Stimulated activated CD4-positive, alpha-beta T cell treated with anti-CD3 and anti-CD28 coated beads, Interleukin-1b, Interleukin-23, amount 100 ng/mL, for 1 hour (primary cell): ENCODE measurements at places on chromosomes 3 and 15.

- no peak for DNase-seq
Observed at GRCh38 chr15:70829371-70830166, 24.4 kb downstream of the LARP6 start.

DNA sequence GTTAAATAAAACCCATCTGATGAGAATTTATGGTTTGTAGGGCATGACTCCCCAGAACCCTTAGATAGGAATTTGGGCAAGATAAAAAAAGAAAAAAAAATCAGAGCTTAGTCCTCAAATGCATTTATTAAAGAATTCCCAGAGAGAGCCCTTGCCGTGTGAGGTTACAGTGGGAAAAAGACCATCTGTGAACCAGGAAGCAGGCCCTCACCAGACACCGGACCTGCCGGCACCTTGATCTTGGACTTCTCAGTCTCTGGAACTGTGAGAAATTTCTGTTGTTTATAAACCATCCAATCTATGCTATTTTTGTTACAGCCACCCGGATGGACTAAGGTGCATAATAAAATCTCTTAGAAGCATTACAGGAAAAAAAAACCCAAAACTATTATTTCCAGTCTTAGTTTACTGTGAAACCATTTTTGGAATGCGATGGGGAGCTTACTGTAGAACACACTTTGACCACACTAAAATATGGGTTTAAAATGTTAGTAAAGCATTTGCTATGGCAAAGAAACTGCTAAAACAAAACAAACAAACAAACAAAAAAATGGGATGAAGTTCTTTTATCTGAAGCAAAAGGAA lies 72.2 kb downstream of the LEKR1 start:
- DNase-seq: no peak

- DNase-seq: no peak
Observed at GRCh38 chr3:183526838-183527427, 28.6 kb downstream of the KLHL6 start.

DNA sequence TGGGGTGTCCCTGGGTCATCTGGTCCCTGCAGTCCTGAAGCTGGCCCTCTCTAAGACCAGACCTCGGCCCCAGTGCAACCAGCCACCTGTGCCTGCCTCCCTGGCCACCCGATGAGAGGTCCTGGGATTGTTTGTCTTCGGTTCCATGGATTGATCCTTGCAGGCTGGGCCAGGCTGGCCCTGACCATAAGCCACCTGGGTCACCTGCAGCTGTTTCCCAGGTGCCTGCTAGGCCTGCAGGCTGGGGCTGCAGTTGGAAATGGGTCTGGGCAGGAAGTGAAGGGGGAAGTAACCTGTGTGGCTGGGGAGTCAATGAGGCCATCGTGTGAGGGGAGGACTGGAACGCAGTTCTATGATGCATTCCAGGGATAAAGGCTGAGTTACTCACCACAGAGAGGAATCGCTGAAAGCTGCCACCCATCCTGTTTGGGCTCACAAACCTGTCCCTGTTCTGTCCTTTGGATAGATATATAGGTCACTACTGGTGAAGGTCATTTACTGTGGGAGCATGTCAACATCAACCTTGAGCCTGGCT lies 30.9 kb upstream of the VPS8 start:
- DNase-seq: no peak

- DNase-seq: no peak
Observed at GRCh38 chr3:101203411-101203810, 117.0 kb downstream of the IMPG2 start.

DNA sequence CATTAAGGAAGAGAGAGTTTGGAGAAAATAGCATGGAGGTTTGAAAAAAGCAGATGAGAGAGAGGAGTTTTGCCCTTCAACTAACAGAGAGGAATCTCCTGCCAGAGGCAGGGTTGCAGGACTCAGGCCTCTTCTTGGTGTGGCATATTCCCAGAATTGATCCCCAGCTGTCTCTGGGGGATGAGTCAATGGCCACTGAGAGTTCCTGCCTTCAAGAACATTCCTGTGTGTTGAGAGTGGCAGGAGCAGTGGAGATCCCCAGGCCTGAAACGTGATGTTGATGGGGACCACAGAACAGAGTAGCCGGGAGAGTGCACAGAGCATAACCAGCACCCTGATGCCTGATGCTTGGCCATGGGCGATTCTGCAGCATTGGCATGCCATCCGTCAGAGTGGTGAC lies 348.4 kb upstream of the THBS1 start:
- DNase-seq: no peak
